ENCODE measurements at places on chromosomes 6 and 20.

DNA sequence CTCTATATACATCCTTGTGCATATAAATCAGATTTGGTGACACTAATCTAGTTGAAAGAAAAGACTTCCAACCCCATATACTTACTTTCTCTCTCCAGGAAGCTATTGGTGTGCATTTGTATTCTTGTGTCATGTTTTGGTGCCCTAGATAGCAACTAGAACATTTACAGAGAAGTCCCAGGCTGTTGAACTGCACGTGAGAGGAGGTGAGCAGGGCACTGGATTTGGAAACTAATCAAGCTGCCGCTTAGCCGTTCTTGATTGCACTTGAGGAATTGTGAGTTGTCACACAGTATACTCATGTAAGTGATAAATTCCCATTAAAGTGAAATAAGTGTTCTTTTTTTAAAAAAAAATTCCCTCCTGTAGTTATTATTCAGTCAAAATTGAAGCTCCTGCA lies 7.6 kb downstream of the WRNIP1 start:
- no peak for DNase-seq

DNA sequence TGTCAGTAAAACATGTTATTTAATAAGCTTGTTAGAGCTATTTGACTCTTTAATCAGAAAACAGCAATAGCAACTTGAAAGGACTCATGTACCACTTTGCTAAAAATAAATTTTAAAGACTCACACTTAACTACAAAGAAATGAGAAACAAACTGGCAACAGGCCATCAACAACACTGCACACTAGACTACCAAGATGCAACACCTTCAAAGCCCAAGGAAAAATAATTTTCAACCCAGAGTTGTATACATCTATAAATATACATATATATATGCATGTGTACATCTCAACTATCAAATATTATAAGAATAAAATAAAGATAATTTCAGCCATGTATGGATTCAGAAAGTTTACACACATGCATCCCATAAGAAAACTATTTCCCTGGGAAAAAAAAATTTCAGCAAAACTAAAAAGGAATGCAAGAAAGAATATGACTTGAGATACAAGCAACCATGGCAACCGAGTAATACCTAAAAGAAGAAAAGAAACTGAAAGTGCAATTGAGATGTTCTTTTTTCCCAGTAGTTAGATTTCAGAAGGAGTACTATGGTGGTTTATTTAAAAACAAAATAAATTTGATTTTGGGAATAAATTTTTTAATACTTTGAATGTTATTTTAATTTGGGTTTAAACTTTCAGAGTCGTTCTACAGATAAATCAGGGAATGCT lies 303.8 kb downstream of the UBE3D start:
- DNase-seq: no peak

DNA sequence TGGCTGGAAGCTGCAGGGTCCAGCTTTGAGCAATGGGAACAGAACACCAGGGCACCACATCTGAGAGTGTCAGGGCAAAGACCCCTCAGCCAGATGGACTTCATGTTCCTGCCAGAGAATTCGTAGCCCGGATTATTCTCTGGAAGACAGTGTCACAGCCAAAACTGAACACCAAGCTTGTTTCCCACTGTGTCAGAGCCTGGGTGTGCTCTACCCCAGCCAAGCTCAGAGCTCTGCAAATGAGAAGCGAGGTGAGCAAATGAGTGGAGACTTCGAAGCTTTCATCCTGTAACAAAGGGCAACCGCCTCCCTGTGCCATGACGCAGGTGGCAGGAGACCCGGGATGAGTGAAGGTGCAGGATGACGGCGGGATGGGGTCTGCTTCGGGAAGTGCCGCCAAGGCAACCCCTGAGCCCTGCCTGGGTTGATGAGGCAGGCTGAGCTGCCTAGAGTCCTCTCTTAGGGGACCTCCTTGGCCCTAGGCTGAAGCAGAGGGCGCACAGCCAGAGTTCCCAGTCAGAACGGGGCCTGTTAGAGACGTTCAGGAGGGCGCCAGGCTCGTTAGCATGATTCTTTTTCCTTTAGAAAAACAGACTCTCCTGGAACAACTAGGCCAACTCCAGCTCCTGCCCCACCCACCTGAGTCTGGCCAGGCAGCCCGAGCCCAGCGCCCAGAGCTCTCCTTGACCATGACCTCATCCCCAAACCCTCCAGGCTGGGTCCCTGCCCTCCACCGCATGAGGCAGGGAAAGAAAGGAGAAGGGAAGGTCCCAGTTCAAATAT lies 187.7 kb downstream of the SOD2 start:
- no peak for DNase-seq

DNA sequence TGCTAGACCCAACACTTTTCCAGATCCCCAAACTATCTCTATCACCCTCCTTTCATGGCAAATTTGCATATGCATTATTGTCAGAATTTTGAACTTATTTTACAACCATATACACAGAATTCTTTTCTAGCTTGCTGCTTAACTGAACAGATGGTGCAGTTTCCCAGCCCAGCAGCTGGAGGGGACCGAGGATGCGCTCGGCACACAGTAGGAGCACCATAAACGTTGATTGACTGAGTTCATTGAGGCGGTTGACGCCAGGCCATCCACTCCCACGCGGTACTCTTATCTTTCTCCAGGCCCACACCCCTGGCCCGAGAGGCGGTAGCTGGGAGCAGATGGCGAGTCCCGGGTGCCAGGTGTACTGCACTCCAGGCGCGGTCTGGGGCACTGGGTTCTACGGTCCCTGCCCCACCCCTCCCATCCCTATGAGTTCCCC lies 6.8 kb upstream of the SOX4 start:
- no peak for DNase-seq

DNA sequence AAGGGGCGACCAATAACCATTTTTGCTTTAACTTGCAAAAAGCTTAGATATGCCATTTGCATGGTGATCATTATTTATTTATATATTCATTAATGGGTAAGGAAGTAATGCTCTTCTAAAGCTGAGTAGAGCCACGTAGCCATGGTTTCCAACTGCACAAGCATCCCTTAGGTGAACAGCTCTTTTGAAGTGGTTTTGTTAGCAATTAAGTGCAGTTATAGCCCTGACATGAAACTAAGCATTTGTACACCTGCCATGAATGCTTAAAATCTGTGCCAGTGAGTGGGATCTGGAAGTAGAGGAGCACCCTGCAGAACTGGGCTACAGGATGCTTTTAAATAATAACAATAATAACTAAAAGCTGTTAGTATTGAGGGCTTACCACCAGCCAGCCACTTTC lies 19.1 kb downstream of the TRAF3IP2 start:
- no peak for DNase-seq

DNA sequence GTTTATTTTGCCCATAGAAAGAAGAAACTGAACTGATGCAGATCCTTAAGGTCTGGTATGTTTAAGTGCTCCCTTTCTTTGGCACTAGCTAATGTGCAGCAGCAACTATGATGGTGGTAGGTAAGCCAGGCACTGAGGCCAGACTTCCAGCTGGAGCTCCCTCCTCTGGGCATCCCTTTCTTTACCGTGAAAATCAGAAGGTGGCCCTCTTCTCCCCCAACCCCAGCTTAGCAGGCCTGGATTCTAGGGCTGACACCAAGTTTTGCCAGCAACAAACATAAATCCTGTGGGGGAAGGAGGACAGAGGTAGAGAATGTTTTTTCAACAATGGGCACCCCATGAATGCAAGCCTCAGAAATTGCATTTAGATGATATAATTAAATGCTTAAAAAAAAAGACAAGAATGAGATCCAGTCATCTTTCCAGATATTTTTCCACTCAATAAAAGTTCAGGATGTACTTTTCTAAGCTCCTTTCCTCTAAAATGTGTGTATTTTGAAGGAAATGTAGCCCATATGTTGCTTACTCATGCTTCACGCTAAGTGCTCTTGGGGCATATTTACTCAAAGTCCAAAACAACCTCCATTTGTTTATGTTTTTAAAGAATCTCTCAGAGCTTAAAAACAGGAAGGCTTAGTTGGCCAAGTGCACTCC lies 123.9 kb upstream of the NXT1 start:
- no peak for DNase-seq

DNA sequence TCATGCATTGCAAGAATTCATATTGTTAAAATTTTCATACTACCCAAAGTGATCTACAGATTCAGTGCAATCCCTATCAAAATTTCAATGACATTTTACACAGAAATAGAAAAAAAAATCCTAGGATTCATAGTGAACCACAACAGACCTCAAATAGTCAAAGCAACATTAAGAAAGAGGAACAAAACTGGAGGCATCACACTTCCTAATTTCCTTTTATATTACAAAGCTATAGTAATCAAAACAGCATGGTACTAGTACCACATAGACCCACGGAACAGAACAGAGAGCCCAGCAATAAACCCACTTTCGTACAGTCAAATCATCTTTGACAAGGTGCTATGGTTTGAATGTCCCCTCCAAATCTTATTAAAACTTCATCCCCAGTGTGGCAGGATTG lies 39.7 kb downstream of the NTSR1 start:
- DNase-seq: no peak

DNA sequence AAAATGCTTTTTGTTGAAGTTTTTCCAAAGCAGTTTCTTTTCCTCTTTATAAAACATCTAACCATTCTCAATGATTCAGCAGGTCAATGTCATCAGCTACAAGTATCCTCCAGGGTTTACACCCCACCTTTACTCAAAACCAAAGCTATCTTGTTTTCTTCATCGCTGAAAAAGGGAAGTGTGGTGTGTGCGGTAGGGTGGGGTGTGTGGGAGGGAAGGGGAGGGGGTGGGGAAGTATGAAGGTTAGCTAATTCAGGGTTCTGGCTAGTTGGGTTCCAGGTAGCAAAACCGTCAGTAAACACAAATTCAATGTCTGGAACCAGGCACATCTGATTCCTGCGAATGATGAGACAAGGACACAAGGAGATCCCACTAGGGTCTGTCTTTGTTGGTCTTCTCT lies 189.6 kb downstream of the GJA10 start:
- DNase-seq: peak; percentile 40

DNA sequence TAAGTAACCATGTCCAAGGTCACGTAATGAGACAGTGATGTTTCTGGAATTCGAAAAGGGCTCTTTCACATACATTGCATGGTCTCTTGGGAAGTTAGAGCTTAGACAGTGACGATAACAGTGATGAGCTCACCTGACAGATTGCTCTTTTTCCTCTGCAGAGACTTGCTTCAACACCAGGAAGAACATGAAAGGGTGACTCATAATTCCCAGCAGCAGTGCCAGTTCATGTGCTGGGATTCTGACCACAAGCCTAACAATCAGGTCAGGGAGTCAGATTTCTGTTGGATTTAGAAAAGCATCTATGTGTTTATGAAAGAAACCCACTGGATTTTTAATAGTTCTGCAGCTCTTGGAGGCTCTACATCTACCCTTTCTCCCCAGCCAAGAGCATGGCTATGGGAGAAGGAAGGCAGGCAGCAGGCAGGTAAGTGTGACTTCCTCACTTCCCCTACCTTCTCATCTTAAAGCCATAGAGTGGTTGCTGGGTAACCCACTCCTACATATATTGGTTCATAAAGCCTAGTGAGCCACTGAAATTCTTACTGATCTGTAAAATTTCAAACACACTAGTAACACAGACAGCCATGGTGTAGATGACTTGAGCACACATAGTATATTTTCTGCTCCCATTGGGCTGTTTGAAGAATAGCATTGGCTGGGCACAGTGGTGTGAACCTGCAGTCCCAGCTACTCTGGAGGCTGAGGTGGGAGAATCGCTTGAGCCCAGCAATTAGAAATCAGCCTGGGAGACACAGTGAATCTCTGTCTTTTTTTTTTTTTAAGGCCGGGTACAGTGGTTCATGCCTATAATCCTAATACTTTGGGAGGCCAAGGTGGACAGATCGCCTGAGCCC lies 44.4 kb upstream of the LOC128125822 start:
- DNase-seq: no peak

- no peak for DNase-seq
These were observed 471.8 kb upstream of the BTBD3 start for GRCh38 chr20:11445891-11446290.

GRCh38 chr6:116561377-116562018 lies 7.9 kb downstream of the CALHM4 start:
- peak; percentile 24 for DNase-seq

DNA sequence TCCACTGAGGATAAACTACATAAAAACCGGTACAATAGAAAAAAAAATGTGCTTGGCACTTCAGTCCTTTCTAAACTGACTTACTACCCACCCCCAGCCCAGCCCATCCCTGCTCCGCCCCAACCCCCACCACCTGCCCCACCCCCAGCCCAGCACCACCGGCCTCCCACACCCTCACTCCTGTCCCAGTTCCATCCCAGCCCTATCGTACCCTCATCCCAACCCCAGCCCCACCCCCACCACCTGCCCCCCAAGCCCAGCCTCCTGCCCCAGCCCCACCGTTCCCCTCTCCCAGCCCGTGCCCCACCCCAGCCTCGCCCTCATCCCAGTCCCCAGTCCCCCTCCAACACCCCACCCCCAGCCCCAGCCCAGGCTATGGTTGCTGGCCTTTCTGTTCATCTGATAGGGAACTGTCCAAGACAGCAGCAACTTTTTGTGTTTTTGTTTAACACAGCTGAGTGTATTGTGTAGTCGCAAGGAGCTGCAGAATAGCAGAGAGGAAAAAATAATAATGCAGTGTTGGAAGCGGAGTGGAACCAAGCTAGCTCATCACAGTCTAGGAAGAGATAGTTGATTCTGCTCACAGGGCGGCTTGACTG lies 61.9 kb downstream of the SASH1 start:
- no peak for DNase-seq

DNA sequence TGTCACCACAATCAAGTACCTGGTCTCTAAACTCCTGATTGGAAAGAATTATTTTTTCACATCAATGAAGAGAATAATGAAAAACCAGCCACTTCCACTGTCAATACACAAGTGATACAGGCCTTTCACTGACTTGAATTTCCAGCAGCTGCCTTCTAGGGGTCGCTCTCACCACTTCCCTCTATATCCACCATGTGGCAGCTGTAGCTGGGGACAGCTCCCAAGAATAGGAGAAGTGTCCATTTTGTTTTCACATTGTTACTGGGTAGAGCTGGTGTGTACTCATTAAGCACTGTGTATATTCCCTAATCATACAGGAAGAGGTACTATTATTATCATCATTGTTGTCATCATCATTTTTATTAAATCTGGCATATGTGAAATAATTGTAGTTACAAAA lies 438.4 kb upstream of the SPTLC3 start:
- no peak for DNase-seq

DNA sequence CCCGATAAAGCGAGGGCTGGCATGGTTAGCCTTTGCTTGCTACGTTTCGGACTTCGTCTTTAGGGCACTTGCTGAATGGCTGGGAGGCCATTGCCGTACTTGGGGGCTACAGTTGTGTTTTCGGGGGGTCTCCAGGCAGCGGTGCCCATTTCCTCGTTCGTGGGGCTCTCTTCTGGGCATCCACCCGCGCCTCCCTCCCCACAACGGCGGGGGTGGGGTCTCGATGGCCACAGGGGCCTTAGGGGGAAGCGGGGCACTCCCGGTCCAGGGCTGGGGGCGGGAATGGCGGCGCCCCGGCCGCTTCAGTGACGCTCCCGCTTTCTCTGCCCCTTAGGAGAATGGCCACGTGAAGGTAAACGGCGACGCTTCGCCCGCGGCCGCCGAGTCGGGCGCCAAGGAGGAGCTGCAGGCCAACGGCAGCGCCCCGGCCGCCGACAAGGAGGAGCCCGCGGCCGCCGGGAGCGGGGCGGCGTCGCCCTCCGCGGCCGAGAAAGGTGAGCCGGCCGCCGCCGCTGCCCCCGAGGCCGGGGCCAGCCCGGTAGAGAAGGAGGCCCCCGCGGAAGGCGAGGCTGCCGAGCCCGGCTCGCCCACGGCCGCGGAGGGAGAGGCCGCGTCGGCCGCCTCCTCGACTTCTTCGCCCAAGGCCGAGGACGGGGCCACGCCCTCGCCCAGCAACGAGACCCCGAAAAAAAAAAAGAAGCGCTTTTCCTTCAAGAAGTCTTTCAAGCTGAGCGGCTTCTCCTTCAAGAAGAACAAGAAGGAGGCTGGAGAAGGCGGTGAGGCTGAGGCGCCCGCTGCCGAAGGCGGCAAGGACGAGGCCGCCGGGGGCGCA lies 2.4 kb downstream of the MARCKS start:
- no peak for DNase-seq
